ENCODE measurements at places on chromosomes 2 and 18. TPM values are rescaled to one million over a fixed set of nuclear protein-coding genes. Genes with fewer than 3 reads are reported as not detected.

DNA sequence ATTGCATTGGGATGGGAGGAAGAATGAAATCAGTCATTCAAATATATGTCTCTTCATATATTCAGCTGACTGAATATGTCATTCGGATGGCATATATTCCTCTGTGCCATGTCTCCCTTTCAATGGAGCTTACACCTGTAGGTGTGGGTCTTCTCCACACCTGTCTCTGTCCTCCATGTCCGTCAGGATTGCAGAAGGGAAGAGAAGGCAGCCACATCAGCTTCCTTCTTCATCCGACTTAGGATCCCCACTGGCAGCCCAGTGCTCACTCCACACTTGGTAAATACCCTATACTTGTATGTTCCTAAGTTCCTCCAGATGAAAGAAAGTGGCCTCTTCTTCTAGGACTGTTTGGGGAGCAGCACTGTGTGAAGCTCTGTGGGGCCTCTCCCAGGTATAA is 250.1 kb downstream of the BCL2 start:
- no peak for DNase-seq

The ARHGAP28 gene
- total RNA-seq = 1.5 TPM

The HOXD3 gene
- 0.49 TPM for total RNA-seq

The CCL20 gene
- total RNA-seq = not detected

DNA sequence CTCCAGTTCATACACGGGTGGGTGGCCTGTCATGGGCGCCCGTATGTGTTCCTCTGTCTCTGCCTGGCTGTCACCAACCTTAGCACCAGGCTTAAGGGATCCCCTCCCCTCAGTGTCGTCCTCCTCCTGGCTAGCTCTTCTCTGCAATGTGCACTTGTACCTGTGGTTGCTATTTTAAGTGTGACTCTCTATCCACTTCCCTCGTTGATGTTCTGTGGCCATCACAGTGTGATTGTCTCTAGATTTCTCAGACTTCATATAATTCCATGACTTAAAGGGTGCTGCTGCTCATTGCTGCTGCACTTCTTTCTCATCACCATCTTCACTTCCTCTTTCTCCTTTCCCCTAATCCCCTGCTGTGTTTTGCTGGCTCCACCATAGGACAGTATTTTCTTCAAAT is 143.4 kb downstream of the EML6 start:
- no peak for DNase-seq

DNA sequence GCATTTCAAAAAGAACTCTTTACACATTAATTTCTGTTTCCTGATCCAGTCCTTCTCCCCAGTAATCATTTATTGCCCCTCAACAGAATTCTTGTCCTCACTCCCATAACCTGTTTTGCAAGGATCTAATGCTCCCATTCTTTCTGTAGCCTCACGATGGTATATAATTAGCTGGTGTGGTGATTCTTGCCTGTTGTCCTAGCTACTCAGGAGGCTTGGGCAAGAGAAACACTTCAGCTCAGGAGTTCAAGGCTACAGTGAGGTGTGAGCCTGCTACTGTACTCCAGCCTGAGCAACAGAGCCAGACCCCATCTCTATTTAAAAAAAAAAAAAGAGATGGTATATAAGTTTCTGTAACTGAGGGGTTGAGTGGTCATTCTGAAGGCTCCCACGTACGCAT is 7.7 kb upstream of the TRAPPC8 start:
- DNase-seq = no peak

- no peak for DNase-seq
Observed at GRCh38 chr18:48036641-48037421, 106.4 kb upstream of the SMAD2 start.

DNA sequence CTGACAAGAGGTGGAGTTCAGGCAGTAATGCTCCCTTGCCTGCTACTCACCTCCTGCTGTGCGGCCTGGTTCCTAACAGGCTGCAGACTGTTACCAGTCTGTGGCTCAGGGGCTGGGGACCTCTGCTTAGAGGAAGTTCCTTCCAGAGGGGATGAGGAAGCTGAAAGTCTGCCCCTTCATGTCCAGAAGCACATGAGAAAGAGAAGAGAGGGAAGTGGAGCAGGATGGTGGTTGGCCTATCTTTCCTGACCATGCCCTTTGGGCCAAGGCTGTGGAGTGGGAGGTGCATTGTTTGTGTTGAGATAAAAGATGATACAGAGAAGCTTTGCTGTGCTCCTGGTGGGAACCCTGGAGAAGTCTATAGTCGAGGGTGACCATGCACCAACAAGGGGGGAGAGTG is 112.5 kb downstream of the LPIN1 start:
- DNase-seq = no peak

DNA sequence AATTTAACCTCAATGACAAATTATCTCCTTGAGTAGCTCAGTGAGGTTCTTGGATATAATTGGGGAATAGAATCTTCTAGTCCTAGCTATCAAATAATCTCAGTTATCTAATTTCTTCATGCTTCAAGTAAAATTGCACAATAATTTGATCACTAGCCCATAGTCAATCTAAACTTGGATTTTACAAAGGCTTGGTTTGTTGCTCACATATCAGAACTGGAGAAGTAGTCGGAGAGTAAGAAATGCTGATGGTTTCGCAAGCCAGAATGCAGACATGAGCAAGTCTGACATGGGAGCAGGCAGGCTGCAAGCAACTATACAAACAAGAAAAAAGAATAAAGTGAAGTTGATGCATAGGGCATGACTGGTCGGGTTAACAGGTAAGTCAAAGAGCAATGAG is 11.7 kb upstream of the PDE11A start:
- DNase-seq = no peak

GRCh38 chr2:80392441-80392840 is 87.9 kb upstream of the LRRTM1 start:
- no peak for DNase-seq

The ABHD1 gene
- total RNA-seq = 1.3 TPM

GRCh38 chr2:26679867-26680266 is 12.7 kb upstream of the KCNK3 start:
- DNase-seq = no peak

DNA sequence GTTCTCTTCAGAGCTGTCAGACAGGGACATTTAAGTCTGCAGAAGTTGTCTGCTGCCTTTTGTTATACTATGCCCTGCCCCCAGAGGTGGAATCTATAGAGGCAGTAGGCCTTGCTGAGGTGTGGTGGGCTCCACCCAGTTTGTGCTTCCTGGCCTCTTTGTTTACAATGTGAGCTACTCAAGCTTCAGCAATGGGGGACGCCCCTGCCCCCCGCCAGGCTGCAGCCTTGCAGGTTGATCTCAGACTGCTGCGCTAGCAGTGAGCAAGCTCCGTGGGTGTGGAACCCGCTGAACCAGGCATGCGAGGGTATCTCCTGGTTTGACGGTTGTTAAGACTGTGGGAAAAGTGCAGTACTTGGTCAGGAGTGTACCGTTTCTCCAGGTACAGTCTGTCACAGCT is 24.0 kb upstream of the PAIP2B start:
- DNase-seq = no peak

DNA sequence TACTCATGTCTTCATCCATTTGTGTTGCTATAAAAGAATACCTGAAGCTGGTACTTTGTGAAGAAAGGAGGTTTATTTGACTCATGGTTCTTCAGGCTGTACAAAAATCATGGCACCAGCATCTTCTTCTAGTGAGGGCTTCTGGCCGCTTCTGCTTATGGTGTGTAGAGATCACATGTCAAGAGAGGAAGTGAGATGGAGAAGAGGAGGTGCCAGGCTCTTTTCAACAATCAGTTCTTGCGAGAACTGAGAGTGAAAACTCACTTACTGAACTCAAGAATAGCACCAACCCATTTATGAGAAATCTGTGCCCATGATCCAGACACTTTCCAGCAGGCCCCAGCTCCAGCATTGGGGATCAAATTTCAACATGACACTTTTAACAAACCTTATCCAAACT is 30.0 kb upstream of the BARD1 start:
- DNase-seq = no peak

DNA sequence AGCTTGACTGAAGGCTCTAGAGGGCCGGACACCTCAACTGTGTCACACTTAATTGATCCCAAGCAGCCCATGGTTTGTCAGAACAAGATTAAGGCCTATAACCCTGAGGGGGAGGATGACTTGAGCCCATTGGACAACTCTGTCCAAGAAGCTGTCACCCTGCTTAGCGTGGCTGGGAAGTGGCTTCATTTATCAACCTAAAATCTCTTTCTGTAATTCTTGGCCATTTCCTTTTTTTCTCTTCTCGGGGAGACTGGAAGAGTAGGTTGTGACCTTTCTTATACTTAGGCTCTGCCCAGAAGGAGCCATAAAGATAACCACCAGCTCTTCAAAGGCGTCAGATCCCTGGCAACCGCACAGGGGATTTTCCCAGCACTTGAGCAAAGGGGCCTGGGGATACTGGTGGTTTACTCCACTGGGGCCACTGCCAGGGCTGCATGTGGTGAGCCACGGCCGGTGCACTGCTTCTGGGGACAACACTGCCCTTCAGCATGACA is 265.5 kb downstream of the CYRIA start:
- peak; percentile 84 for DNase-seq

Data from heart left ventricle (tissue), 16 donors.